Progenitor cell of endocrine pancreas (in vitro differentiated cells): ENCODE measurements at places on chromosomes 5 and 9. TPM values are rescaled to one million over a fixed set of nuclear protein-coding genes. Genes with fewer than 3 reads are reported as not detected.

GRCh38 chr5:11182441-11183080 is 421.5 kb upstream of the DAP start:
- peaks cover 18% of the 10 kb centered on the region for H3K4me1 ChIP-seq
- DNase-seq, result no peak
- H3K27me3 ChIP-seq, result peaks cover 4% of the 10 kb centered on the region
- H3K36me3 ChIP-seq, result peaks cover 3% of the 10 kb centered on the region
- H3K27ac ChIP-seq, result no peak overlapping the region

GRCh38 chr5:138775034-138775433 is 21.8 kb downstream of the CTNNA1 start:
- DNase-seq, result no peak
- no peaks in the 10 kb centered on the region for H3K27me3 ChIP-seq
- H3K4me1 ChIP-seq, result peaks cover 22% of the 10 kb centered on the region
- H3K36me3 ChIP-seq, result peaks cover 34% of the 10 kb centered on the region

- H3K27me3 ChIP-seq, result no peaks in the 10 kb centered on the region
- no peaks in the 10 kb centered on the region for H3K4me1 ChIP-seq
- no peaks in the 10 kb centered on the region for H3K36me3 ChIP-seq
- no peak overlapping the region for H3K4me3 ChIP-seq
- no peak overlapping the region for H3K27ac ChIP-seq
- no peak for DNase-seq
Observed at GRCh38 chr5:20241351-20241750, 253.4 kb upstream of the CDH18 start.

GRCh38 chr5:100826133-100826532 is 76.9 kb downstream of the ST8SIA4 start:
- H3K4me3 ChIP-seq, result no peak overlapping the region
- DNase-seq, result no peak
- H3K27me3 ChIP-seq, result no peaks in the 10 kb centered on the region
- H3K27ac ChIP-seq, result no peak overlapping the region
- peaks cover 3% of the 10 kb centered on the region for H3K4me1 ChIP-seq
- H3K36me3 ChIP-seq, result no peaks in the 10 kb centered on the region

- no peaks in the 10 kb centered on the region for H3K27me3 ChIP-seq
- no peak for DNase-seq
- H3K4me3 ChIP-seq, result no peak overlapping the region
- no peak overlapping the region for H3K27ac ChIP-seq
- no peaks in the 10 kb centered on the region for H3K4me1 ChIP-seq
Observed at GRCh38 chr5:151070449-151070848, 10.4 kb downstream of the TNIP1 start.

AGPAT2 gene
- 27.7 and 28.0 TPM in 2 replicates for total RNA-seq

DNA sequence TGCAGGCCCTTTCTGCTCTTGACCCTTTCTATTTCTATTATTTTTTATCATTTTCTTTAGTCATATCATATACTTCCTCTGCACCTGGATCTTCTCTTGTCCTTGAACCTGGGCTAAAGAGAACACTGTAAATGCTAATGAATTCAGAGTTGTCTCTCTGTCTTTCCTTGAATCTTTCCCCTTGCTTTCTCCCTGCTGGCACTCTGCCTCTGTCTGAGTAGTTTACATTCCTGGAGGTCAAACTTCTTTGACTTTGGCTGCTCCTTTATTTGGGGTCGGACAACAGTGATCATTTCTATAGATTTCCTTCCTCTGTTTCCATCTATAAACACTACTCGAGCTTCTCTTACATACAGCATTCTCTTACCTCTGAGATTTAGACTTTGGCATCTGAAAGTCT is 47.1 kb downstream of the IZUMO3 start:
- no peak overlapping the region for H3K4me3 ChIP-seq
- no peak for DNase-seq
- no peaks in the 10 kb centered on the region for H3K27me3 ChIP-seq
- no peaks in the 10 kb centered on the region for H3K36me3 ChIP-seq
- H3K27ac ChIP-seq, result no peak overlapping the region

- H3K27ac ChIP-seq, result no peak overlapping the region
- H3K4me3 ChIP-seq, result no peak overlapping the region
- no peak for DNase-seq
- H3K4me1 ChIP-seq, result peaks cover 31% of the 10 kb centered on the region
- H3K36me3 ChIP-seq, result peaks cover 3% of the 10 kb centered on the region
- no peaks in the 10 kb centered on the region for H3K27me3 ChIP-seq
Observed at GRCh38 chr5:78496373-78496772, 136.0 kb downstream of the SCAMP1 start.
